ENCODE measurements at places on chromosomes 2 and 18.
A peak's percentile ranks its signal among the peaks of the same experiment; 100 is the strongest.

- DNase-seq, result no peak
Measured at GRCh38 chr2:204234879-204235278, 298.3 kb downstream of the ICOS start.

GRCh38 chr2:23524261-23524706 is 139.3 kb downstream of the KLHL29 start:
- peak; percentile 19 for DNase-seq

DNA sequence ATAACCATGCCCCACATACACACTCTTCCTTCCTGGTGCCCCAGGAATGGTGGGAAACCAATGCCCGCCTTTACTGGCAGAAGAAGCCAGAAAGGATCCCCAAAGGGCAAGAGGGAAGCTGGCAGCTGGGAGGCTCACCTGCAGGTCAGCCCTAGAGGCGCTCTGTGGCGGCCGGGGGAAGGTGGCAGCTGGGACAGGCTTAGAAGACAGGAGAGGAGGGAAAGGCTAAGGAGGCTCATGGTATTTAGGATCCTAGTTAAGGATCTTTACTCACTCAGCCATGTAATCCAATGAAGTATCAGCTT is 23.8 kb downstream of the ADRA2B start:
- no peak for DNase-seq

DNA sequence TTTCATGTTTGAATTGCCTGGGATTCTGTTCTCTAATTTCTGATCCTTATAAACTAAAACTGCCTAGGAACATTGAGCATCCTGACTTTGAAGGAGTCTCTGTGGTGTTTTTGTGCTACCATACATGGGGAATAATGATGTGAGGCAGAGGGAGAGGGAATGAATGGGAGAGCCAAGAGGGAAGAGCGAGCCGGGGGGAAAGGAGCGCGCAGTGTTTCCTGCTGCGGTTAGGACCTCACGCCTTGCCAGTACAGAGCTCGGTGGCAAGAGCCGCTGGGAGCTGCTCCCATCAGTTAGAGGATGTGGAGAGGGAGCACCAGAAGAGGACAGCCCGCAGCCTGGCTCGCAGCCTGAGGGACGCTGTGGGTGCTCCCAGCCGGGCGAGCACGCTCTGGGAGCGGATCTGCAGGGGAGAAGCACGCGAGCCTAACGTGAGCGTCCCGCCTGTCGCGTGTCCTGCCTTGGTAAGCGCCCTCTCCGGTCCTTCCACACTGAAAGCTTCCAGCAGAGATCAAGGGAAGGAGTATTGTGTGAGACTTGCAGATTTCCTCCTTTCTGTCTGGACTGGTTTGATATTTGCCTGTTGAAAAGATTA is 114.7 kb downstream of the FAM210A start:
- DNase-seq, result no peak

- DNase-seq, result no peak
Measured at GRCh38 chr2:169464466-169464865, 14.8 kb upstream of the BBS5 start.

DNA sequence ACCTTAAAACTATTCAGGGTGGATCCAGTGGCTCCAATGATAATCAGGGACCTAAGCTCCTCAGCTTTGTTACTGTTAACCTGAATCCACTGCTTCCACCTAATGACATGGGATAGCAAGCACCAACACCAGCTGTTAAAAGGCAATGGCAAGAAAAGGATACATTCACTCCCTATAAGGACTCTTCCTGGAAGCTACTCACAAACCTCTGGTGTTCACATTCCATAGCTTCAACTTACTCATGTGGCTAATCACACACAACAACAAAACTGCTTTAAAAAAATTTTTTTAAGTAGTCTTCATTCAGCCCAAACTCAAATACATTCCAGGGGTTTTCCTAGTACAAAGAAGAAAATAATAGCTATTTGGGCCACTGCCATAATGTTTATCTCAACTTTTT is 24.5 kb downstream of the ROCK2 start:
- no peak for DNase-seq

DNA sequence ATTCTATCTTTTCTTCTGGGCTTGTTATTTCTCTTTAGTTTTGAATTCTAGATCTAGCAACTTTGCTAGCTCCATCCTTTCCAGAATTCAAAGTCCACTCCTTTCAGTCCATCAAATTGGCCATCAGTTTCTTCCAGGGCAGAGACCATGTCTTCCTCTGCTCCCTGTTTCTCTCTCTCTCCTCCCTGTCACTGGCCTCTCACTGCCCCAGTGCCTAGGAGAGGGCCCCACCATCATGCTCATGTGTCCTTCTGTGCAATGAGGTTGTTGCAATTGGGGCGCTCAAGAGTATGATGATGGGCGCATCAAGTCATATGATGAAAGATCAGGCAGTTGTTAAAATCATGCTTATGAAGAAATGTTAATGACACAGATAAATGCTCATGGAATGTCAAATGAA is 159.2 kb upstream of the HS6ST1 start:
- DNase-seq, result no peak

- no peak for DNase-seq
Measured at GRCh38 chr18:71450257-71450656, 1093.9 kb downstream of the CBLN2 start.

DNA sequence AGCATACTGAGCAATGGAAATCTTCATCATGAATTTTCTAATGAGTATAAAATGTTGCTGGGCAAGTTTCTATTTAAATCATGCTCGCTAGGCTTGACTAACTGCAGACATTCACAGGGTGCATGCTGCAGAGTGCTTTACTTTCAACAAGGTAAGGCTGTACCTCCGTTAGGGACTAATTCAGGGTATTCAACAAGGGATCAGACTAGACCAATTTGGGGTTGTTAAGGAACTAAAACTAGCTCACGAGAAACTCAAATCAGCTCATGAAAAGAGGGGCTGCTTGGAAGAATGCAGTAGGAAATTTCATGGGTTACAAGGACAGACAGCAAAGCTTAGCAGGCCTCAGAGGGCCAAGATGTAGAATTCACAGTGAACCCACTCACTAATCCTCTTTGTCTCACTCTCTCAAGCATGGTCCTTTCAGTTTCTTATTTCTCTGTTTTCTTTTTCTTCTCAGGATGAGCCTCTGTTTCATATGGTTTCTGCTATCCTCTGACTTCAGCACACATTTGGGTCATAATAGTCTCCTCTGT is 2.2 kb downstream of the MYO3B start:
- no peak for DNase-seq

DNA sequence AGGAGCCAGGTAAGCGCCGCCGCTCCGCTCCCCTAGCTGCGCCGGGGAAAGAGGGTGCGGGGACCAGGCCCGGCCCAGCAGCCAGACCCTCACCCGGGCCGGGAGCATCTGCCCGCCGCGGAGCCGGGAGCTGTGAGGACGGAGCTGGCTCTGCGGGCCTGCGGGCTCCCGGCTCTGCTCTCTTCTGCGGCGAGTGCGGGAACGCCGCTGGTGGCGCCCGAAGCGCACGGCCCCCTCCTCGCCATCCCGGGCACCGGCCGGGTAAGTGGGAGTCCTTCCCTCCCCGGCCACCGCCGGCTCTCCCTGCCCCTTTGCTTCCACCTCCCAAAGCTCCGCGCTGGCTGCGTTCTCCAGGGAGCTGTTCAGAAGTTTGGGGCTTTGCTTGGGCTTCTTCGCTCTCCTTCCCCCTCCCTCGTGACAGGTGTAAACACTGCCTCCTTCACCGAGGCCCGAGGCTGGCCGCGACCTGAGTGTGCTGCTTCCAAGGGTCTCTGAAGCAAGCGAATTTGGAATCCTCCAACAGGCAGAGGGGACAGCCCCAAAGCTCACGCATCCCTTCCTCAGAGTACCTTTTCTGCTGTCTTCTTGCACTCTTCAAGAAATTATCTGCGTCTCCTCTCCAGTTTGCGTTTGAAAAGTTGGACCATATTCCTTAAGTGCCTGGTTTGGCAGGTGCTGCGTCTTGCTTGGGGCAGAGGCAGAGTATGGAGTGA is 632 bp downstream of the AFTPH start:
- no peak for DNase-seq

DNA sequence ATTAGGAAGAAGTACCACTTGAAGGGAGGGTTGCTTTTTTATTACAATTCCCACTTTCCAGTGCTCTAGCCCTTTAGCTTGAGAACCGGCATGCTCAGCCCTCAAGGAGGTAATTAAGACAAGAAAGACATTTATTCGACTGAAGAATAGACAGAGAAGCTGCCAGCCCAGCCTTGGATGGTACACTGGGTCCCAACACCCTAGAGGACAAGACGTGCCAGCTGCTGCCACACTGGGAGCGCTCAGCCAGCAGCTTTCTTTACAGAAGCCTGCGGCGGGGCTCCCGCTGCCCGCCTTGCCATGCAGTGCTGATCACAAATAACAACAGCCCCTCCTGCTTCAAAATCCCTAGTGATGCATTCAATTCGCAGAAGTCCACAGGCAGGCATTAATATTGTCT is 746.3 kb upstream of the RAB6C start:
- no peak for DNase-seq

DNA sequence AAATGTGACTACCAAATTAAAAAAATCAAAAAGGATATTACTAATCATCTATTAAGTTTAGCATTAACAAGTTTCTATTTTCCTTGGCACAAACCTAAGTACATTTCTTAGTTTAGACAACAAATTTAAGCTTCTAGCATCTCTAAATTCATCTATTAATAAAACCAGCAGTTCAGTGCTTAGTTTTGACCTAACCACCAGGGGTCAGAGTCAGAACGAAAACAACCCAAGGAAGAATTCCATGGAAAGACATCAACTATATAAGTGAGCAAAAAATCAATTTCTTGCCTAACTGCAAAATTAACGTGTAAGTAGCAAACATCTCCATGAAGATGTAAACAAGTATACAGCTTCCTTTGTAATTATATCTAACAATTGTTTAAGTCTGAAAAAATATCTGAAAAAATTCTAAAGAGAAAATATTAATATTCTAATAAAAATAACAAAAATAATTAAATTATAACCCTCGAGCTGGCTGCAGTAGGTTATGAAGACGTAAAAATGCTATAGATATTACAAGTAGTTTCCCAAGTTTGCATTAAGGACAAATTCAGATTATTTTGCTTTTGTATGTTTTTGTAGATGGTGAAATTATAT is 83.7 kb downstream of the CERKL start:
- peak; percentile 54 for DNase-seq
